ENCODE measurements at places on chromosomes 7 and 10. TPM values are rescaled to one million over a fixed set of nuclear protein-coding genes. Genes with fewer than 3 reads are reported as not detected.

The SH2B2 gene
- total RNA-seq, result 23.2 TPM

The OR2A1 gene
- total RNA-seq, result not detected

The IFIT3 gene
- 24.4 TPM for total RNA-seq

The CFAP69 gene
- total RNA-seq, result 8.2 TPM

The CPA5 gene
- not detected for total RNA-seq

DNA sequence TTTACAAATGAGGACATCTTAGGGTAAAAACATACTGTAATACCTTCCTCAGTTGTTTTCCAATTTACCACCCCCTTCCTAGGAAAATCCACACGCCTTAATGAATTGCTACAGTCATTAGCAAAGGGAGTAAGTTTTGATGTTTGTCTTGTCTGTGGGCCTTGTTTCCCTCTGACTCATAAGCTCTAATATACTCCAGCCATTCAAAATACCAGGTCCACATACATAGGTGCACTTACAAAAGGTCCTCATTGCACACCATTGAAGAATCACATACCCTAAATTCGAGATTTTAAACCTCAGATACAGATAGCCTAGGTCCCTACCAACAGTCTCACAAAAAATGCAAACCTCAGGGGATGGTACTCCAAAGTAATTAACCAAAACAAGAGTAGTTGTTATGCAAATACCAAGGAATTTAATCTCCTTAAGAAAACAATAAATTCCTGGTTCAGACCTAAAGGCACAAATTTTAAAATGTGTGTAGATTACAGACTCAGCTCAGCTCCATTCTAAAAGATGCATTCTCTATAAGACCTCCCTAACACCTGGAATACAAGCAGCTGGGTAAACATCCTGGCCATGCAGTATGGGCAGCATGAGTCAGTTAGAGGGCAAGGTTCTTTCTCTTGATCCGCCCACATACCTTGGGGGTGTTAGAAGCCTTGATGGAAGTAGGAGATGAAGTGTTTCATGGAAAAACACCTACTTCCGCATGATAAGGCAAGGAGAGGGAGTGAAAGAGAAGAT lies 3.0 kb upstream of the LIPK start:
- H3K36me3 ChIP-seq, result no peaks in the 10 kb centered on the region
- H3K27ac ChIP-seq, result no peak overlapping the region
- no peak overlapping the region for H3K4me3 ChIP-seq
- no peaks in the 10 kb centered on the region for H3K27me3 ChIP-seq
- no peaks in the 10 kb centered on the region for H3K4me1 ChIP-seq
- DNase-seq, result no peak

GRCh38 chr10:55311848-55312635 lies 511.0 kb upstream of the PCDH15 start:
- no peaks in the 10 kb centered on the region for H3K36me3 ChIP-seq
- no peak overlapping the region for H3K4me3 ChIP-seq
- H3K4me1 ChIP-seq, result no peaks in the 10 kb centered on the region
- no peaks in the 10 kb centered on the region for H3K27me3 ChIP-seq
- DNase-seq, result no peak
- no peak overlapping the region for H3K27ac ChIP-seq

GRCh38 chr7:45702751-45703150 lies 128.6 kb downstream of the ADCY1 start:
- DNase-seq, result peak; percentile 37
- no peak overlapping the region for H3K27ac ChIP-seq
- H3K36me3 ChIP-seq, result no peaks in the 10 kb centered on the region
- no peaks in the 10 kb centered on the region for H3K27me3 ChIP-seq

- peak overlapping the region; percentile 13 for H3K4me3 ChIP-seq
- DNase-seq, result no peak
- no peaks in the 10 kb centered on the region for H3K36me3 ChIP-seq
Measured at GRCh38 chr7:104945599-104945956, 68.4 kb upstream of the KMT2E start.

DNA sequence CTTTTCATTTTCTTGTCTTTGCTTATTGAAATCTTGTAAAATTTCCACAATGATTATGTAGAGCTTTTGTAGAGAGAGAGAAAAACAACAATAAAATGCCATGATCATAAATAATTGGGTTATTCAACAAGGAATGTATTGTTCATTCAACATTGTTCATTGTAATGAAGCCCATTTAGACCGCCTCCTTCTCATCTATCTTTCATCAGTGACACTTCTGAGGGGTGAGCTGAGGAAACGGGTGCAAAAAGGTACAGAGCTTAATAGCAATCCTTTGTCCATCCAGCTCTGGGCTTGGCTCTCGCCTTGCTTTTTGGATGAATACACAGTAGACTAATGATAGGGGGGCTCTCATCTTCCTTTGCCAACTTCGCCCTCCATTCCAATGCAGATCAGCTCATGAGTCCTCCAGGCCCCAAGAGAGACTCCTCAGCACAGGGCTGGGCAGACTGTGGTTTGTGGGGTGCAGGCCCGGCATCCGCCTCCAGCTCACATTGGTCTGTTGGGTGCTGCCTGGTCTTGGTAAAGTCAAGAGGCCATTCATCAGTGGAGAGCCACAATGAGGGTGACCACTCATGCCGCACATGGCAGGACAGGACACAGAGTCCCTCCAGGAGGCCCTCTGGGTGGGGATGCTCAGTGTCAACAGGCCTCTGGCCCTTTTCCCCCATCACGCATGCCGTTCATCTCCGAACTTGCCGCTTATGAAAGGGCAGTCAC lies 17.9 kb upstream of the PPA1 start:
- peaks cover 7% of the 10 kb centered on the region for H3K4me1 ChIP-seq
- no peak overlapping the region for H3K27ac ChIP-seq
- no peak overlapping the region for H3K4me3 ChIP-seq
- peaks cover 18% of the 10 kb centered on the region for H3K27me3 ChIP-seq
- no peak for DNase-seq
- no peaks in the 10 kb centered on the region for H3K36me3 ChIP-seq

DNA sequence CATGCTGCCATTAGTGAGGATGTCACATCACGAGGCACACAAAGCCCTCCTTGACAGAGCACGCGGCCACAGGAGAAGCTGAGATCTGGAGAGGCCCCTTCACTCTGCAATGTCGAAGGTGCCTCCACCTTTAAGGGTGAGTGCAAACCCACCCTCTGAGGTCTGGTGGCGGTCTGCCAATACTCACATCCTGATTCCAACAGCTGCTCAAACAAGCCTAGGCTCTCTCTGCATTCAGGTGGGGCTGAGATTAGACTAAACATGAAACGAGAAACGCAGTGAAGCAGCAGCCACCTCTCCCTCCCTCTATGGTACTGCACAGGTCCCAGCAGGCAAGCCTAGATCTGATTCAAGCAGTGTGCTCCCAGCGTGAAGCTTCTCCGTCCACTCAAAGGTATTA lies 151.8 kb downstream of the TCERG1L start:
- H3K27ac ChIP-seq, result no peak overlapping the region
- peak; percentile 31 for DNase-seq
- no peak overlapping the region for H3K4me3 ChIP-seq
- no peaks in the 10 kb centered on the region for H3K36me3 ChIP-seq
- no peaks in the 10 kb centered on the region for H3K27me3 ChIP-seq

- H3K27ac ChIP-seq, result no peak overlapping the region
- H3K36me3 ChIP-seq, result peaks cover 83% of the 10 kb centered on the region
- no peaks in the 10 kb centered on the region for H3K27me3 ChIP-seq
- DNase-seq, result peak; percentile 73
- no peaks in the 10 kb centered on the region for H3K4me1 ChIP-seq
Measured at GRCh38 chr10:118698421-118698820, 56.3 kb downstream of the CACUL1 start.

DNA sequence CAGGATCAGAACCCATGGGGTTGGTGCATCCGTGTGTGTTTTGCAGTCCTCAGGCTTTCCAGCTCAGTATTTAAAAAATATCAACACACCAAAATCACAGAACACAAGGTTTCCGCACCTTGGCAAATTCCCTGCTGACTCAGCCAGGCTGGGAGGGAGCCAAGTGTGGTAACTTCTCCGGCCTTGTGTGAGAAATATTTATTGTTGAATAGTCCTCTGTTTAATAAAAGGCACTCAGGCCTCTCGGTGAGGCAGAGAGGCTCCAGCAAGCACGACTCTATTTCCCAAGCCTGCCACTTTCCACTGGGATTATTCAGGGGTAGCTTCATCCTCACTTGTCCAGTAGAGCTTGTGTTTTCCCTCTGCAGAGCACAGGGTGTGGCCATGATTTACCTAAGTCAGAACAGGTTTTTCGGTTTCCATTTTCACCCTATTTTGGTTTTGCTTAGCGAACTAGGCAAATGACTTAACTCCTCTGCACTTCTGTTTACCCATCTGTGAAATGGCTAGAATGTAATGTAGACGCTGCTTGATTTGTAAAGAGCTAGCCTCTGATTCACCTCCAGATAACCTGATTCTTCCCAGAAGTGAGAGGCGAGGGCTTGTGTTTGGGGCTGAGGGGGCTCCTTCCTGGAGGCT lies 13.0 kb upstream of the CHST15 start:
- H3K4me3 ChIP-seq, result no peak overlapping the region
- no peaks in the 10 kb centered on the region for H3K27me3 ChIP-seq
- H3K4me1 ChIP-seq, result peaks cover 24% of the 10 kb centered on the region

GRCh38 chr10:129951101-129951969 lies 12.7 kb downstream of the EBF3 start:
- no peaks in the 10 kb centered on the region for H3K36me3 ChIP-seq
- no peak overlapping the region for H3K27ac ChIP-seq
- peaks cover 15% of the 10 kb centered on the region for H3K27me3 ChIP-seq
- DNase-seq, result peak; percentile 60
- H3K4me1 ChIP-seq, result no peaks in the 10 kb centered on the region
- H3K4me3 ChIP-seq, result no peak overlapping the region

DNA sequence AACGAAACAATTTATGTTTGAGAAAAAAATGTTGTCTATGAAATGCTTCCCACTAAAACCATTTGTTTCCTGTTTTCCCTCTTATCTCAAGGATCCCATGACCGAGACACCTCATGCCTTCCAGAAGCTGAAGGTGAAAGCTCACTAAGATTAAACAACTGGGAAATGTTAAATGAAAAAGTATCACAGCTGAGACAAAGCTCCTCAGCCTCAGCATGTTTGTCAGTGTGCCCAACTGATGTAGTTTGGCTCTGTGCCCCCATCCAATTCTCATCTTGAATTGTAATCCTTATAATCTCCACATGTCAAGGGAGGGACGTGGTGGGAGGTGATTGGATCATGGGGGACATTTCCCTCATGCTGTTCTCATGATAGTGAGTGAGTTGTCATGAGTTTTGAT lies 327.3 kb downstream of the HTR7 start:
- DNase-seq, result no peak
- H3K4me3 ChIP-seq, result no peak overlapping the region
- no peak overlapping the region for H3K27ac ChIP-seq
- no peaks in the 10 kb centered on the region for H3K27me3 ChIP-seq
- no peaks in the 10 kb centered on the region for H3K36me3 ChIP-seq

DNA sequence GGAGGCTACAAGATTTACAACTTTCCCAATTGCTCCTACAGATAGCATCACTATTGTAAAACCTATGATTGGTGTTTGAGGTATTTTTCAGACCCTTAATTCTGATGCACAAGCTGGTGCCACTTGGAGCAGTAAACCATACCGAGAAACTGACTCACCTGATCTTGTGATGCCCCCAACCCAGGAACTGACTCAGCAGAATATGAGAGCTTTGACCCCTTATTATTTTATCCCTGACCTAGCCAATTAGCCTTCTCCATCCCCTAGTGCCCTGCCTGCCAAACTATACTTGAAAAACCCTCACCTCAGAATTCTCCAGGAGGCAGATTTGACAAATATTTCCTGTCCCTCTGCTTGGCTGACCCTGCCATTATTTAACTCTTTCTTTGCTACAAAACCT lies 585.9 kb upstream of the GHITM start:
- DNase-seq, result no peak
- H3K4me3 ChIP-seq, result no peak overlapping the region
- no peaks in the 10 kb centered on the region for H3K27me3 ChIP-seq
- H3K27ac ChIP-seq, result no peak overlapping the region

DNA sequence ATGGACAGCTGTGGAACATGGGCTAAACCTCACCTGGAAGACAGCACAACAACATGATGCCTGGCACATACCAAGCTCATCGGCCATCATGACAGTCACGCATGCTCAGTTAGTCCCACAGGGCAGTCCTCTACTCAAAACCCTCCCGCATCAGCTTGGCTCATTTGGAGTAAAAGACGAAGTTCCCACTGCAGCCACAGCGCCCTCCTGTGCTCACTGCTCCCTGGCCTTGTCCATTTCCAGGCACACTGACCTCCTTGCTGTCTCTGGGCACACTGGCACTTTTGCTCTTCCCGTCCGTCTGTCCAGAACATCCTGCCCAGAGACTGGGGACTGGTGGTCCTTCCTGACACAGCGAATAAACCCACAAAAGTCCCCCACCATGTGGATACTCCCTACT lies 66.2 kb downstream of the LARP4B start:
- H3K4me1 ChIP-seq, result peaks cover 18% of the 10 kb centered on the region
- H3K36me3 ChIP-seq, result no peaks in the 10 kb centered on the region
- no peak overlapping the region for H3K4me3 ChIP-seq
- H3K27me3 ChIP-seq, result no peaks in the 10 kb centered on the region
- H3K27ac ChIP-seq, result peak overlapping the region; percentile 46

All from spleen (tissue), 13 donors.